ENCODE measurements at places on chromosomes 12 and 14. TPM values are rescaled to one million over a fixed set of nuclear protein-coding genes. Genes with fewer than 3 reads are reported as not detected.

DNA sequence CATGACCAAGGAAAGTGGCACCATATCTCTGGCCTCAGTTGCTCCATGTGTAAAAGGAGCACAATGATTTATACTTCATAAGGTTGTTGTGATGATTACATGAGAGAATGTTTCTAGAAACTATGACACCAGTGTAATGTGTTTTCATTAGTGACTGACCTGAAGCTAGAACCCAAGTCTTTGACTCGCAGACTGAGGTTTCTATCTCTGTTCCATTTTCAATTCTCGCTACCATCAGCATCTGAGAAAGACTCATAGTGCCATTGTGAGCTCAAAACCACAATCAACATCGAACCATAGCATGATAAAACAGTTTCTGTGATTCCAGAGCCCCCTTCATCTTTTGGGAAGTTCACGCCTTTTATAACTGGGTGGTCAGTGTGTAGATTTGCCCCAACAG, 53.8 kb downstream of the STAB2 start:
- DNase-seq = no peak

SYCP3 gene
- not detected for total RNA-seq

REP15 gene
- 1.2 TPM for total RNA-seq

DNA sequence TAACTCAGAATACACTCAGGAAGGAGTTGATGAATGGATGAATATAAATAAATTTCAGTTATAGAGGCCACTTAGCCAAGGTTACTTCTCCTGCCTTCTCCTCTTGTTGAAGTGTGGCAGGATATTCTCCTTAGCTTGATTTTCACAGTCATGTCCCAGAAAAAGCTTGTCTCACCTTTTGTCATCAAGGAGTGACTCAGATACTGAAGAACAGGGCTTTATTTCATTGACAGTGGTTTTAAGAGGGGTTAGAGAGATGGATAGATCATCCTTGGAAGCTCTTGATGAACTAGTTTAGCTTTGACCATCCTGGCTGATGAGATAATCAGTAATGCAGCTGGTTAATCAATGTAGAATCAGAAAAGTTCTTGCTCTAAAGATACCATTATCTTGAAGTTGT, 35.0 kb upstream of the CFAP54 start:
- no peak for DNase-seq

- no peak for DNase-seq
Observed at GRCh38 chr12:5688226-5688625, 256.3 kb downstream of the NTF3 start.

- no peak for DNase-seq
Observed at GRCh38 chr14:92914087-92914656, 8.8 kb upstream of the CHGA start.

DNA sequence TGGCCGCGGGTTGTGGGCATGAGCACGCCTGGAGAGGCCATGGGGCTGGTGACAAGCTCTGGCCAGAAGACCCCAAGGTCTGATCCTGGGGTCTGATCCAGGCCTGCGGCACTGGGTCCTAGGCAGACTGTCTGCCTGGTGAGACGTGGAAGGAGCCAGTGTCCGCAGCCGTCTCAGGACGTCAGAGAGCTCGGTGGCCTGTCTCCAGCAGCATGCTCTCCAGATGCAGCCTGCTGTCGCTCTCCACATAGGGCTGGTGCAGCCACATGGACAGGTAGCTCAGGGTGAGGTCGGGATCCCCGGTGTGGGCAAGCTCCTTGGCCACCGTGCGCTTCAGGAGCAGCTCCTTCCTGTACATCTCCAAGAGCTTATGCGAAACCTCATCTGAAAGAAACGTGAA, 14.3 kb downstream of the CINP start:
- peak; percentile 41 for DNase-seq

DNA sequence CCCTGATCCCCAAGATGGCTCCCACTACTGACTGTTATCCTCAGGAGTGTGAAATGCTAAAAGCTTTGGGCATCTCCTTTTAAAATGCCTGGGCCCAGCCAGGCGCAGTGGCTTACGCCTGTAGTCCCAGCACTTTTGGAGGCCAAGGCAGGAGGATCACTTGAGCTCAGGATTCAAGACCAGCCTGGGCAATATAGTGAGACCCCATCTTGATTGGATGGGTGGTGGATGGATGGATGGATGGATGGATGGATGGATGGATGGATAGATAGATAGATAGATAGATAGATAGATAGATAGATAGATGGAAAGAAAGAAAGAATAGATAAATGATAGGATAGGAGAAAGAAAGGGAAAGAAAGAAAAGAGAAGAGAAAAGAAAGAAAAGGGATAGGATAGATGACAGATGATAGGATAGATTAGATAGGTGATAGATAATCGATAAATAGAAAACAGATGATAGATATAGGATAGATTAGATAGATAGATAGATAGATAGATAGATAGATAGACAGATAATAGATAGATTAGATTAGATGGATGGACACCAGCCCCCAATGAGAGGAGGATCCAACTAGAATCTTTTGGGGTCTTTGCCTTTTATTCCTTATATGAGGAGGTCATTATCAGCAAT, 9.5 kb downstream of the P2RX4 start:
- DNase-seq = no peak

DNA sequence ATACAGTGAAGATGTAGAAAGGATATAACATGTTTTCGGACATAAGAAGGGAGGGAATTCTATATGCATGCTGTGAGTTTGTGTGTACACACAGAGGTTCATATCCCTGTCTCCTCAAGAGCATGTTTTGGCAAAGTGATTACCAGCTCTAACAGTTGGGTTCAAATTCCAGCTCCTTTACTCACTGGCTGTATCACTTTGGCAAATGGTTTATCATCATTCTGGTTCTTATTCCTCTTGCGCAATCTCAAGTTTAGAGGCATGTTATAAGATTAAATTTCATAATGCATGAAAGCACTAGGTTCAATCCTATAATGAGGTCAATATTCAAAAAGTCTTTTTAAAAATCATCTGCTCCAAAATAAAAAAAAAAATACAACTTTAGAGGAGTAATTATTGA, 107.7 kb upstream of the LRFN5 start:
- DNase-seq = no peak

DAO gene
- not detected for total RNA-seq

DNA sequence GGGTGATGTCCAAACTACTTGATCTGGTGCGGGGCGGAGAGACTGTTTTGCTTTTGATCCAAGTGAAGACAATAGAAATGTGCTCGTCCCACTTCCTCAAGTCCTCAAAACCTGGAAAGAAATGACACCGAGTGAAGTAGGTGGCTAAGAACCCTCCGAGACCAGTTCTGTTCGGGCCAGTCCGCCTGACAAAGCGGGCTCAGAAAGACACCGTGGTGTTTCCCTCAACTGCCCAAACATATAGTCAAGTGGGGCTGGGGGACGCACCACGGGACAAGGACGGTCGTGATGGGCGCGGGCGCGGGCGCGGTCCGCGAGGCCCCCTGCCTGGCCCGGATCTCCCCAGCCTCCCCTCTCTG, 1.6 kb downstream of the PHLDA1 start:
- no peak for DNase-seq

DNA sequence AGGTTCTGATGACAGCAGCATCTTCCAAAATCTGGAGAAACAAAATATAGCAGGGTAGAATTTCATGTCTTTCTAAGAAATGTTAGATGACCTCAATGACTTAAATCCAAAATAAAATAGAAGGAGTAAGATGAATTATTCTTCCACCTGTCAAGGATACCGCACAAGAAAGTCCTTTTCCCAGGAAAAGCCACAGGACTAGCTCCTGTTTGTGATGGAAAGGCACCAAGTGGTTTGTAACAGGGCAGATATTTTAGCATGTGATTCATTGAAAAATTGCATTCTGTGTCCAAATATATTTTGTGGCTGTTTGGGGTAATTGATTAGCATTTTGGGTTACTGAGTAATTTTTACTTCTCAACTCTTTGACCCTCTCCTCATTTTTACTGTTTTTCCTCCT, 2.7 kb downstream of the CD163L1 start:
- DNase-seq = no peak

DNA sequence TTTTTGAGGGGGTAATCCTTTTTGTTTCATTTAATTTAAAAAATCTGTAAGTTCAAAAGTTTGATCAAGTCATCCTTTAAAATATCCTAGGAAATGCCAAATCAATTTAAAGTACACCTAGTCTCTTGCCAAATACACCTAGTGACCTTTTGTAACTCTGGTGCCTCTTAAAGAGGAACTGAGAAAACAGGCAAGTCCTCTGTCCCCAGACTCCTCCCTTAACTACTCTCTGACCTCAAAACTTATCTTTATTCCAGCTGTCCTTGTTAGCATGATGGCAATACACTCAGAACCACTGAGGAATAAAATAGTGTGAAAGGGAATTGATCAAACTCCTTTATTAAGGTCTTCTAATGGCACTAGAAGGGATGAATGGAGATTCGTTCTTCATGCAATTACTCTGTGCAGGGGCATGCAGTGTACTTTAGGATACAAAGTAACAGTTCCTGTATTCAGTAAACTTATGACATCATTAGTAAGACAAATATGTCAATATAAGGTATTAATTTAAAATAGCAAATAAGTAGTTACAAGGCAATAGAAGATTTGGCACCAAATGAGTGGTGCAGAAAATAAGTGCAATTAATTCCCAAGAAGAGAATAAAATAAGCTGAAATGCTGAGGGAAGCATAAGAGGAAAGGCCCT, 3.3 kb downstream of the FAR2 start:
- DNase-seq = no peak

ALX1 gene
- total RNA-seq = 0.22 TPM

GRCh38 chr14:59055439-59056045, 132.9 kb upstream of the DAAM1 start:
- DNase-seq = no peak

DNA sequence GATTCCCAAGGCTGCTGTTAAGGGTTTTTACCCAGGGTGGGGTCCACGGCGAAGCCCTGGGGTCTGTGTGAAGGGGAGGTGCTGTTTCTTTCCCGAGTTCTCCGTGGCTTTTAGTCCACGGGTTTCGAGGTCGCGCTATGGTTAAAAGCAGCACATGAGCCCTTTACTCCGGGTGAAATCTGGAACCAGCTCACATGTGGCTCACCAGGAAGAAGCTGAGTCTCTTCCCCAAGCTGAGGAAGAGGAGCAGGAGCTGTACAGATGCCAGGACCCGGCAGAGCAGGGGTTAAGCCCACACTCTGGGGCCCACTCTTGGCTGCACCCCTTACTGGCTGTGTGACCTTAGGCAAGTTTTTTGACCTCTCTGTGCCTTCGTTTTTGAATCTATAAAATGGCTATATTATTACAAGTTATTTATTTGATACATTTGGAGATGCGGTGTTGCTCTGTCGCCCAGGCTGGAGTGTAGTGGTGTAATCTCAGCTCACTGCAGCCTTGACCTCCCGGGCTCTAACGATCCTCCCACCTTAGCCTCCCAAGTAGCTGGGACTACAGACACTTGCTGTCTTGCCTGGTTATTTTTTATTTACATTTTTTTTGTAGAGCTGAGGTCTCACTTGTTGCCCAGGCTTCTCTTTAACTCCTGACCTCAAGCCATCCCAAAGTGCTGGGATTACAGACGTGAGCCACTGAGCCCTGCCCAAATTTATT, 266.3 kb downstream of the AACS start:
- no peak for DNase-seq

DNA sequence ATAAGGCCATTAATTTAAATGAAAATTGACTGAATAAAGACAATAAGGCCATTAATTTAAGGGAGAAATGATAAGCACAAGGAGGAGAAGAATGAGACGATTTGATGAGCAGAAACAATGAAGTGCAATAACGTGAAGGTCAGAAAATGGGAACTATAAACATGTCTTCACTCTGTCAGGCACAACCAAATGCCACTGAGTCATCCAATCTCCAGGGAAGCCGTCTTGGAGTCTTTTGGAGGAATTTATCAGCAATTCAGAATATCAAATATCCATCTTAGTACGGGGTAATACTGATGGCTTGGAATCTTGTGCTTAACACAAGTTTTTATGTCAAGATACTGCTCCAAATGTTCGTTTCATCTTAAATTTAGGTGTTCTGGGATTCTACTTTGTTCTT, 159.9 kb downstream of the CAPZA3 start:
- DNase-seq = no peak

GRCh38 chr14:85731186-85731585, 201.2 kb downstream of the FLRT2 start:
- peak; percentile 63 for DNase-seq

FAM186B gene
- total RNA-seq = 0.36 TPM

DNA sequence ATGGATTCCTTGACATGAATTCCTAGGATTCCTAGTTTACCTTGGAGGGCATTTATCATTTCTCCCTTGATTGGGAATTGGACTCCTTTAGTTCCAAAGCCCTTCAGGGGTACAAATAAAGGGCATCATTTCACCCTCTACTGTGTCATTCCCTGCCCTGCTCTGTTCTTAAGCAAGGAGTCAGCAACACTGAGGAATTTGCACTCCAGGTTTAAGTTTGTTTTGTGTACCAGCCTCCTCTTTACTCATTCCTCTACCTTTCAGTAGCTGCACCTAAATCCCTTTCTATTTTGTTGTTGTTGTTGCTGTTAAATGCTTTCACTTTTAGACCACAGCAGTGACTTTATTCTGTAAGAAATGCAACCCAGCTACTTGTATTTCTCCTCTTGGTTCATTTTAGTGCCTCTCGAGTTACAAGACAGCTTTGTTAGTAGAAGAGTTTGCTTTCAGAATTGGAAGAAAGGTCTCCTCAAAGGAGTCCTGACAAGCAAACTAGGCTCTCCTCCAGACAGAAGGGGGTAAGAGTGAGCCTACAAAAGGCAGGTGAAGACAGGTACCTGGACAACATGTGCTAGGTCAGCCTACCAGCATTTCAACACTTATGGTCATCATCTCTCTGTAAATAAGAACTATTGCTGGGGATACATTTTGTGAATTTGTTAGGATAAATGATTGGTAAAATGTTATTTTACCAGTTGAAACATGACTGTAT, 90.0 kb downstream of the RMST start:
- DNase-seq = no peak

- no peak for DNase-seq
Observed at GRCh38 chr14:61281948-61282275, 774 bp upstream of the TMEM30B start.

RASSF9 gene
- total RNA-seq = 8.5 TPM

- DNase-seq = peak; percentile 81
Observed at GRCh38 chr12:56488041-56488955, at the start of gene GLS2. Gene GLS2 (minus strand): TSS chr12:56488161. CDS start chr12:56488118, 43 bp downstream.

DNA sequence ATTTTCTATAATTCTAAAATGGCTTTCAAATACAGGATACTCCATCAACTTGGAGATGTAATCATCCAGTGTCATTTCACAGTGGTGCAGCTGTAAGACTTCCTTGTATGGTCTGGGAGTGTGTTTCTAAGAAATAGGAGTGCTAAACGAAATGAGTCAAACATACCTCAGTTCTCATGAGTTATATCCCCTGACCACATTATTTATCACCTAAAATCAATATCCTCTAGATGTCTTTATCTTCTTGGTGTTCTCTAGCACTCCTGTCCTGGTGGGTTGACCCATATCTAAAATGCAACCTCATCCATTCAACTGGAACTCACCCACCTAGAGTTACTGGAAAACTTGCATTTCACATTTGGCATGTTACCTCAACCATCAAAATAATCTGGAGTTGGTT, 33.2 kb downstream of the TMEM30B start:
- DNase-seq = no peak

All from sciatic nerve (tissue), 2 donors.